CD4-positive, alpha-beta T cell treated with Interleukin-15 for 4 hours (primary cell): ENCODE measurements at places on chromosomes 13 and 19.

DNA sequence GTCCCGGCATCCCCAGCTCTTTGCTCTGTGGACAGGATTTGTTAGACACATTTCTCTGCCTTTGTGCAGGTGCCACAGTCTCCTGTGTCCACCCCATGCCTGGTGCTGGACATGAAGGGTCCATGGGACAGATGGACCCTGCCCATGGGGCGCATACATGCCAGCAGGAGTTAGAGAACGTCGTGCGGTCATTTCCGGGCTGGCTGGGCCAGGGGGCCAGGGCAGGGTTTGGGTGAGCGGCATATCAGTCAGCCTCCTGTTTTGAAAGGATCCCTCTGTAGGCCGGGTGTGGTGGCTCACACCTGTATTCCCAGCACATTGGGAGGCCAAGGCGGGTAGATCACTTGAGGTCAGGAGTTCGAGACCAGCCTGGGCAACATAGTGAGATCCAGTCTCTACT lies 11.0 kb downstream of the KLHL26 start:
- no peak for DNase-seq

DNA sequence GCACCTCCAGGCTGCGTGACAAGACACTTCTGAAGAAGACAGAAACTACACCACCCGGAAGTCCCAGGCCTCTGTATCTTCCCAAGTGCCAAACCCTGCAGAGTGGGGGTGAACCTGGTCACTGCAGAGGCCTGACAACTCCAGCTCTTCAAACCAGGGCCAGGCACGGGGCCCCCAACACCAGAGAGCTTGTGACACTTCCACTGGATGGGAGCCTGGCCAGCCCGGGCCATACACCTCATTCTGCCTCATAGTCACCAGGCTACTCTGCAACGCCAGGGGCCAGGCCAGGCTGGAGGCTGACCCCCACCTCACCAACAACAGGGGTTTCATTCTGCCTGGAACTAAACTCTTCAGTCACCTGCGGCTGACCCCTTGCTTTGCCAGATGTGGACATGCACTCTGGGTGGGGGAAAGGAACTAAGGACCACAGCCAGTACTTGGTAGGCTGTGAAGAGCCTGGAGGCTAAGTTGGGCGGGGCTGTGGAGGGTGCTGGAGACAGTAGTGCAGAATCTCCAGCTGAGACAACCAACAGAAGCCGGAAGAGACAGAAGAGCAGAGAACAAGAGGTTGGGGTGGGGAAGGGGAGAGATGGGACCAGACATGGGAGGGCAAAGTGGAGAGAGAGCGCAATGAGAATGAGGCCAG lies 23.0 kb downstream of the TUBA3C start:
- DNase-seq, result no peak

GRCh38 chr19:35260694-35261304 lies 8.0 kb upstream of the USF2 start:
- DNase-seq, result no peak

- no peak for DNase-seq
Observed at GRCh38 chr13:79560954-79561353, 80.0 kb downstream of the NDFIP2 start.

DNA sequence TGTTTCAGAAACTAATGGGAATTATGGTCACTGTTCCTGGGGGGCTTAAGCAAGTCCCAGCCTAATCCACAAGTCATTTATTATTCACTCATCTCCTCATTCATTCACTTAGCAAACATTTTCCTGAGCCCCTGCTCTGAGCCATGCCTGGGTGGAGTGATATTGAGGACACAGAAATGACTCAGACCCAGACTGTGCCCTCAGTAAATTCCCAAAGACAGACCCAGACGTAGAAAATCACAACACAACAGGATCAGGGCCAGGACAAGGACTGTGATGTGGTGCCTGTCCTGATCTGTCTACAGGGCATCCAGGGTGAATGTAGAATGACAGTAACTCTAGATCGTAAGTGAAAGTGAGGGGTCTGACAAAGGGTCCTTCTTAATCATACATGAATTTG lies 7.0 kb upstream of the SPACA6 start:
- no peak for DNase-seq
